ENCODE measurements at places on chromosomes 16 and 17. TPM values are rescaled to one million over a fixed set of nuclear protein-coding genes. Genes with fewer than 3 reads are reported as not detected.

JPT1 gene
- 54.6 TPM for total RNA-seq

DNA sequence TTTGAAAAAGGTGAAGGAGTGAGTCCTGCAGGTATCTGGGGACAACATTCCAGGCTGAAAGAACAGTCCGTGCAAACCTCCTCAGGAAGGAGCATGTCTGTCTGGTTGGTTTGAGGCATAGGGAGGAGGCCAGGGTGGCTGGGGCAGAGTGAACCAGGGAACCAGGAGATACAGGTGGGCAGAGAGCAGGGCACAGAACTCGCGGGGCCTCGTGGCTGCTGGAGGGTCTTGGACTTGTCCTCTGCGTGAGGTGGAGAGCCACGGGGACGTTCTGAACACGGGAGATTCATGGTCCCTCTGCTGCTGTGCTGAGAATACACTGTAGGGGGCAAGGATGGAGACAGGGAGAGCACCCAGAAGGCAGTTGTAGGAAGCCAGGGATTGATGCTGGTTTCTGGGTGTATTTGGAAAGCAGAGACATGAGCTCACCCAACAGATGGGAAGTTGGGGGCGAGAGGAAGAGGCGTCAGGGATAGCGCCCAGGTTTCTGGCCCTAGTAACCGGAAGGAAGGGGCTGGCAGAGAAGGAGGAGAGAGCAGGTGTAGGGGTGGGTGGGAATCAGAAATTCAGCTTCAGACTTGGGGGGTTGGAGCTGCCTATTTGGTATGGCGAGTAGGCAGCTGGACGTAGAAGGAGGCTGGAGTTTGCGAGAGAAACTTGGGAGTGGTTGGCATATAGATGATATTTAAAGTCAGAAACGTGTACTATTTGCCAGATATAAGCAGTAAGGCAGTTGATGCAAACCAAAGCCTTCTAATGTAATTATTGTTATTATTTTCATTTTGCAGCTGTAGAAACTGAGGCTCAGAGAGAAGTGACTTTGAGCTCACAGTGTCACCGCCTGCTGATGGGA lies at the start of gene CCL17:
CCL17 (plus strand) TSS at position 803 of the 853 bp plus-strand sequence. CDS start 9,166 bp downstream, outside the sequence.
- no peak within 1 kb of the TSS for H3K4me3 ChIP-seq
- peaks cover 8% of the 10 kb centered on the region for H3K4me1 ChIP-seq
- H3K27ac ChIP-seq: no peak within 1 kb of the TSS
- no peaks in the 10 kb centered on the region for H3K36me3 ChIP-seq
- no peak for DNase-seq

DNA sequence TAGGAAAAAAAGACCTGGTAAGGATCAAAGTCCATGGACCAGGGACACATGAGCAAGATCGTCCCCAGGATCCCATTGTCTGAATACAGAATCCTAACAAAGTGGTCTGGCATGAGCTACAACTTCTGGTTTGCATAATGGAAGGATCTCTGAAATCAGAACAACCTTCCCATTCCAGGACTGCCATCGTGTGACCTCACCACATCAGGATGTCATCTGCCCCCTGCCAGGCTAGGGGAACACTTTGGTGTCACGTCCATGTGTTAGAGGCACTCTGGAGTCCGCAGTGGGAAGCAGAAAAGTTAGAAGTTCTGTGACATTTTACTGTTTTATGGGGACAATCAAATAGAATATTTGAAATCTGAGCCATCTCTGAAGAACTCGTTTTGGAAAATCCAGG lies 160.7 kb downstream of the RGS9 start:
- H3K36me3 ChIP-seq: no peaks in the 10 kb centered on the region
- H3K27ac ChIP-seq: peak overlapping the region; percentile 61
- no peaks in the 10 kb centered on the region for H3K27me3 ChIP-seq
- no peak for DNase-seq
- no peak overlapping the region for H3K4me3 ChIP-seq

GRCh38 chr16:53207810-53208752 lies 153.3 kb downstream of the CHD9 start:
- peak overlapping the region; percentile 92 for H3K27ac ChIP-seq
- DNase-seq: no peak
- no peaks in the 10 kb centered on the region for H3K36me3 ChIP-seq
- peak overlapping the region; percentile 46 for H3K4me3 ChIP-seq
- no peaks in the 10 kb centered on the region for H3K27me3 ChIP-seq

DNA sequence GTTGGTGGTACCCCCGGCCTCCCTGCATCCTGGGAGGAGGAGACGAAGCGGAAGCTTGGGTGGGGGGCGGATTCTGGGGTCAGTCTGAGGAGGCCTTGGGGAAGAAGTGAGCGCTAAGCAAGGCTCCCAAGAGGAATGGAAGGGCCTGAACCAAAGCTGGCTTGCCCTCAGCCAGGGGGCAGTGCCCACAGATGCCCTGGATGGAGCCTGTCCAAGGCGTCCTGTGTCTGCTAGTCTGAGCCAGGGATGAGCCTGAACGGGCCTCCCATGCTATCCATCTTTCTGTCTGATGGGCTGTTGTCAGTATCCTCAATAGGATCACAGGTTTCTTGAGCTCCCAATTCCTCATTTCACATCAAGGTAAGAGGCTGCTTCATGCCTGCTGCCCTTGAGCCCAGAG lies 122.3 kb upstream of the LHX1 start:
- H3K4me3 ChIP-seq: no peak overlapping the region
- no peak for DNase-seq
- H3K36me3 ChIP-seq: no peaks in the 10 kb centered on the region
- H3K4me1 ChIP-seq: no peaks in the 10 kb centered on the region
- peaks cover 91% of the 10 kb centered on the region for H3K27me3 ChIP-seq

CLEC10A gene
- 1.7 TPM for total RNA-seq

DNA sequence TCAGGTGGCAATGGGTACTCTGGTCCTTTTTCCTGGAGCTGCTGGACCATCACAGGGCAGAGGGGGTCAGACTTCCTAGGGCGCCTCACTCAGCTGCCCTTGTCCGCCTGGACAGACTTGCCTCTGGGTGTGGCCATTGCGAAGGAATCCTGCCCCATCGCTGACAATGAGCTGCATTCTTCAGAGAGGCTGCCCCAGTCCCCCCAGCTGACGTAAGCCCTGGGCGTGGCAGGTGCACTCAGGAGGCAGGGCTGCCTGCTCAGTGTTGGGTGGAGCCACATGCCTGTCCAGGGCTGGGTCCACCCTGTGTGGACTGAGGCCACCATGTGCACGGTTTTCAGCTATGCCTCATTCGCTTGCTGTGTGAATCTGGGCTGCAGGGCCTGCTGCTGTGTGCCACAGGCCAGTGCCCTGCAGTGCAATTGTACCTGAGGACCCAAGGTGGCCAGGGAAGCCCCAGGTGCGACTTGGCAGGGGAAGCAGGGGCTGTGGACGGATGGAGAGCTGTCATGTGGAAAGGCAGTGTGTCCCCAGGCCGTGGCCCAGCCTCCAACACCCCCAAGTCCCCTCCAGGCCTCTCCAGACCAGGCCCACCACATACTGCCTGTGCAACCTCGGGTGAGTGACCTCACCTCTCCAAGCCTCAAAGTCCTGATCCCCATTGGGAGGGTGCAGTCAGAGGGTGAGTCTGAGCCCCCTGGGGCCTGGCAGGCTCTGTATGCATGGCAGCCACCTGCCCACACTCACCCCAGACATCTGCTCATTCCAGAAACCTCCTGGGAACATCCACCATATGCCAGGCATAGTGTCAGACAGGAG lies 14.0 kb upstream of the MPRIP start:
- H3K27me3 ChIP-seq: no peaks in the 10 kb centered on the region
- H3K4me3 ChIP-seq: no peak overlapping the region
- DNase-seq: peak; percentile 92

DNA sequence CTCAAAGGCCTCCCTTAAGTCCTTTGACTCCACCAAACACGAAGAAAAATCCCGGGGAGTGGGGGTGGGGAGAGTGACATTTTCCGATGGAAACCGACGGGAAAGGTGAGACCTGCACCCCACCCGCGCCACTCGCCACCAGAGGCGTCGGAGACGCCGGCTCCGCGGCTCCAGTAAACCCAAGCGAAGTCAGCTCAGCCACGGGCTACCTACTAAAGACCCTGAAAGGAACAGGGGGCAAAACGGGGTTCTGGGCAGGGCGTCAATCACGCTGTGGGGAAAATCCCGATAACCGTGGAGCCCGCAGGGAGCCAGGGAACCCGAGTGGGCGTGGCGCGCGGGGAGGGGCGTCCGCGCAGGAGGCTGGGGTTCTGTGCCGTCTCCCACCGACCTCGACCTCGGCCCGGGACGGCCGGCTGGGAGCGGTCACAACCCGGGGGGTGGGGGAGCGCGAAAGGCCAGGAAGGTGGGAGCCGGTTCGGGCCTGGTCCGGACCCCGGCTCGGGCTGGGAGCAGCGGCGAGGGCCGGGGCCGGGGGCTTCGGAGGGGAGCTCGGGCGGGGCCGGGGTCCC lies 565 bp downstream of the WDR45B start:
- H3K4me1 ChIP-seq: peaks cover 30% of the 10 kb centered on the region
- DNase-seq: peak; percentile 82
- peaks cover 19% of the 10 kb centered on the region for H3K36me3 ChIP-seq
- H3K4me3 ChIP-seq: peak overlapping the region; percentile 89

GRCh38 chr16:2783581-2784357 lies 3.6 kb downstream of the PRSS33 start:
- H3K27ac ChIP-seq: no peak overlapping the region
- no peak overlapping the region for H3K4me3 ChIP-seq
- DNase-seq: peak; percentile 44

KRTAP4-9 gene
- total RNA-seq: not detected

DNA sequence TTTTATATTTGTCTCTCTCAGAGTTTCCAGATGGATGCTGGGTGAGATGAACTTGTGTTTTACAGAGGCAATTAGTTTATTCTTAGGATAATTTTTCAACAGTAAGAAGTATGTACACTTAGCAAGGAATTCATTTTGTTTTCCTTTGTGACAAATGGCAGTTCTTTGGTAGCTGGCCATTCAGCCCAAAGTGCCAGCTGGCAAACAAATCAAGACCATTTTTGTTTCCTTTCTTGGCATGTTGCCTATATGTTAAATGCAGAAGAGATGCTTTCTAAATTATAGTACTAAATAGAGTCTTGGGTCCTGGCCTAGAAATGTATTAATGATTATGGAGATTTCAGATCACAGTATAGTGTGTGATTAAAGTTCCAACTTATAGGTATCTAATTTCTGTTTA lies 337.1 kb downstream of the CNTNAP4 start:
- no peak overlapping the region for H3K27ac ChIP-seq
- H3K36me3 ChIP-seq: no peaks in the 10 kb centered on the region
- H3K27me3 ChIP-seq: no peaks in the 10 kb centered on the region
- no peaks in the 10 kb centered on the region for H3K4me1 ChIP-seq
- DNase-seq: no peak
- H3K4me3 ChIP-seq: no peak overlapping the region

DNA sequence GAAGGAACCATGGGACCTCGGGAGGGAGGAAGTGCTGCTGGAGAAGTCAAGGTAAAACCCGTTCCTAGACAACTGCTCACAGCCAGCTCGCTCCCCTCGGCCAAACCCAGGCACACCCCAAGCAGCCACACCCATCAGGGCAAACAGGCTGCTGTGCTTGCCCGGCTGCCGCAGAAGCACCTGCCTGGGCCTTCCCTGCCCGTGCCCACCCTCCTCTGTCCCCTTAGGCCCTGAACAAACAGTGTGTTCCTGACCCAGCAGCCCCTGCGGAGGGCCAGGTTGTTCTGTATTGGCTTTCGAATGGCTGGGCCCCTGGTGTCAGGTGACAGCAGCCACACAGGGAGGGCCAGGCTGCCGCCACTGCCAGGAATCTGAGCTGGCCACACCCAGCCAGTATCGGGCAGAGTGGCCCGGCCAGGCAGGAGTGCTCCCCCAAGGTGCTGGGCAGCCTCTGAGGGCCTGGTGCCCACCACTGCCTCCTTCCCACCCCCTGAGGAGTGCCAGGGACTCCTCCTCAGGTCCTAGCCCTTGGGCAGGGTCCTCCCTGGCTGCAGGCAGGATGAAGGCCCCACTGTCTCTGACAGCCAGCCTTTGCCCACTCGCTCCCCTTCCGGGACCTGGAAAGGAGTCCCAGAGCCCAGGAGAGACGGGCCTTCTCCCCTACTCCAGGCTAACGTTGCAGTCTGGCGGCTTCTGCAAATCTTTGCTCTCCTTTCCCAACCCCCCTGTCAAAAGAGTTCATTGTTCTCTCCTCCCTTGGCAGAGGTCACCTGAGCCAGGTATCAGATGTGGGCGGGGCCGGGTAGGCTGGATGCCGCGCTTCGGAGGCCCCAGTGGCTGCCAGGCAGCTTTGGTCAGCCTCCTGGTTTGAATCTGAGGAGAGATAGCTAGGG lies 24.0 kb downstream of the LLGL2 start:
- H3K4me3 ChIP-seq: peak overlapping the region; percentile 10
- peaks cover 35% of the 10 kb centered on the region for H3K4me1 ChIP-seq
- peak overlapping the region; percentile 91 for H3K27ac ChIP-seq
- no peaks in the 10 kb centered on the region for H3K36me3 ChIP-seq
- no peaks in the 10 kb centered on the region for H3K27me3 ChIP-seq
- no peak for DNase-seq

DNA sequence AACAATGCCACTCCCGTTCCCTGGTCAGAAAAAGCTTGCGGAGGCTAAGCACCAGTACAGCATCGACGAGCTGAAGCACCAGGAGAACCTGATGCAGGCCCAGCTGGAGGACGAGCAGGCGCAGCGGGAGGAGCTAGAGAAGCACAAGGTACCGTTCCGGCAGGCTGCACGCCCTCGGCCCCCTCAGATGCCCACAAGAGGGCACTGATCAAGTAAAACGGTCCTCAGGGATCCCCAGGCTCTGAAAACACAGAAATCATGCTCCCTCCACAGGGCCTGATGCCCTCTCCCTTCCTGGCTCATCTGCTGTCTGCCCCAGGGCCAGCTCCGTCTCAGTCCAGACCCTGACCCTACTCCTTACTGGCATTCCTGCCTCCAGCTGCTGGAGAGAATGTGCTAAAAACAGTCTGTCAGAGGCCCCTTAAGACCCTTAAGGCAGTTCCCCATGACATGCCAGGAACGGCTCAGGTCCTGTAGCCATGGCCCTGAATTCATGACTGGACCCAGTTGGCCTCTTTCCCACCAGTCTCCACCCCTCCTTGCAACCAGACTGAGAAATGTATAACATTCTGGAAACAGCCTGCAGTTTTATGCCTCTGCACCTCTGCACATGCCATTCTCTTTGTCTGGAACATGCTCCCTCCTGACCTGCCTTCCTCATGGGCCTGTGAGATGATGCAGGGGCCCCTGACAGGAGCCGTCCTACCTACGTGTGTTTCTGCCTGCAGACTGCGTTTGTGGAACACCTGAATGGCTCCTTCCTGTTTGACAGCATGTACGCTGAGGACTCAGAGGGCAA lies 21.8 kb downstream of the DRC3 start:
- H3K36me3 ChIP-seq: no peaks in the 10 kb centered on the region
- H3K4me1 ChIP-seq: peaks cover 20% of the 10 kb centered on the region
- H3K27ac ChIP-seq: no peak overlapping the region
- no peak for DNase-seq

All from suprapubic skin (tissue), 4 donors.